Esophagus muscularis mucosa (tissue), 4 donors: ENCODE measurements at places on chromosomes 13 and 19.

DNA sequence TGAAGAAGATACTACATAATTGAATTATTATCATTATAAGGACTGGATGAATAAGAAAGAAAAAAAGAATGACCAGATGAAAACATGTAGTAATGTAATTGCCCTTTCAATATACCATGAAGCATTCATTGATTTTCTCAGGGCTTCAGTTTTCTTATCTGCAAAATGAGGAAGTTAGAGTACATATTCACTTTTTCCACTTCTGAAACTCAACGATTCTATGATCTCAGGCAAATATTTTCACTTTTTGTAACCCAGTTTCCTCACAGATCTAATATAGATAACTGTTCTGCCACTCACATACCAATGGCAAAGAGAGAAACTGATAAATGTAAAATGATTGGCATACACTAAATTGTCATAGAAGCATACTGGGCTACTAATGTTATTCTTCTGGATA is 856.6 kb upstream of the KLHL1 start:
- no peak for DNase-seq

DNA sequence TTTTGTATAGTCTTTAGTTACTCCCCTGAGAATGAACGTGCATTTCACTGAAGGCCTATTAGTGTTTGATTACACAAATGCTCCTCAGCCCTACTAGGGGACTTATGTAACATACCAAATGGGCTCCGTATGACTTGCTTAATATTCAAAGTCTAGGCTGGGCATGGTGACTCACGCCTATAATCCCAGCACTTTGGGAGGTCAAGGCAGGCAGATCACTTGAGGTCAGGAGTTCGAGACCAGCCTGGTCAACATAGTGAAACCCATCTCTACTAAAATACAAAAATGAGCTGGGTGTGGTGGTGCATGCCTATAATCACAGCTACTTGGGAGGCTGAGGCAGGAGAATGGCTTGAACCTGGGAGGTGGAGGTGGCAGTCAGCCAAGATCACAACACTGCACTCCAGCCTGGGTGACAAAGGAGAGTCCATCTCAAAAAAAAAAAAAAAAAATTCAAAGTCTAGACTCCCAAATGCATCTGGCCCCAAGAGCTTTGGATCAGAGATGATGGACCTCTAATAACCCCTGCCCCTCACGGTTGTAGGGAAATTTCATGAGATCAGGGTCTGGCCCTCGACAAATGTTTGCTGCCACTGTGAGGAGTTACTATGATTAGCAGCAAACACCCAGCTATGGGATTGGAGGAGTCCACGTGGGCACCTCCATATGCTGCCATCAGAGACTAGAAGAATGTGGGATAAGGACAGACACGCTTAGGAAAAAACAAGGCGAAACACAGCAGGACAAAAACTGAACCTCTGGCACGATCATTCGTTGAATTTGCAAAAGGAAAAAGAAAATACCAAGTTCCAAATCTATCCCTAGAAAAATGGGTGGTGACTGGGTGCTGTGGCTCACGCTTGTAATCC is 4.6 kb downstream of the FBXO17 start:
- no peak for DNase-seq

- DNase-seq, result no peak
These were observed at the start of gene KCNJ14 for GRCh38 chr19:48455171-48455907. Gene KCNJ14 (plus strand): TSS chr19:48455574. CDS start chr19:48461725, 6,151 bp downstream.

DNA sequence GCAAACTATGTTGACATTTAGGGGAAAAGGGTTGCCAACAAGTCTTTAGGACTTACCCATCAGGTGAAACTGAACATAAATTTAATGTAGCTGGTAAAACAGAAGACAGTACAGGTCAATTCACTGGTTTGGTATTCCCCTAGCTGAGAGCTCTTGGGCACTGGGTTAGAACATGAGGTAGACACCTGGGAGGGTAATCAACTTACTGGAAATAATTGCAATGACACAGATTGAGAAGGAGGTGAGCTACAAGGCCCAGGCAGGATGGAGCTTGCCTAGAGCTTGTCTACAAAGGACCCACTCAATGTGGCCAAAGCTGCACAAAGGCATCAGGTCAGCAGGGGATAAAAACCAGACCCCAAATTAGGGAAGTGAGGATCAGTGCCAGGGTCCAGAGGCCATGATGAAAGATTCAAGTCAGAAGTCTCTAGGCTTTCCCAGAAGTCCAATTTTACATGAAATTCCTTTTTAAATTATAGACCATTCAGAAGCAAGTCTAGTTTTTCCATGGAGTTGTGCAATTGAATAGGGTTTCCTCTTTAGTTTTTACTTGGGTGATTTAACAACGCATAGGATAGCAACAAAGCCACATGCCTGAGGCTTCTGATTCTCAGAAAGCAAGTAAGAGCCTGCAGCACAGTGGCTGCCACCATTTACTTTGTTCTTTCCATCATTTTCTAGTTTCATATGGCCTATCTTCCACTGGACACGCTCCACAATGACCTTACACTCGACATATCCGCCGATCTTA is 194.0 kb downstream of the NDFIP2 start:
- DNase-seq, result no peak

DNA sequence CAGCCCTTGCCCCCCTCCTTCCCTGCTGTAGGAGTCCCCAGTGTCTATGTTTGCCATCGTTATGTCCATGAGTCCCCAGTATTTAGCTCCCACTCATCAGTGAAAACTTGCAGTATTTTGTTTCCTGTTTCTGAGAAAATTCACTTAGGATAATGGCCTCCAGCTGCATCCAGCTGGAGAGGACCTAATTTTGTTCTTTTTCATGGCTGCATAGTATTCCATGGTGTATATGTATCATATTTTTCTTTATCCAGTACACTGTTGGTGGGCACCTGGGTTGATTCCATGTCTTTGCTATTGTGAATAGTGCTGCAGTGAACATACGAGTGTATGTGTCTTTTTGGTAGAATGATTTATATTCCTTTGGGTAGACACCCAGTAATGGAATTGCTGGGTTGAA is 18.0 kb upstream of the POP4 start:
- no peak for DNase-seq

- no peak for DNase-seq
These were observed 793.4 kb downstream of the LIG4 start for GRCh38 chr13:107421951-107422350.

- no peak for DNase-seq
These were observed 47.2 kb downstream of the LYL1 start for GRCh38 chr19:13055213-13056051.

DNA sequence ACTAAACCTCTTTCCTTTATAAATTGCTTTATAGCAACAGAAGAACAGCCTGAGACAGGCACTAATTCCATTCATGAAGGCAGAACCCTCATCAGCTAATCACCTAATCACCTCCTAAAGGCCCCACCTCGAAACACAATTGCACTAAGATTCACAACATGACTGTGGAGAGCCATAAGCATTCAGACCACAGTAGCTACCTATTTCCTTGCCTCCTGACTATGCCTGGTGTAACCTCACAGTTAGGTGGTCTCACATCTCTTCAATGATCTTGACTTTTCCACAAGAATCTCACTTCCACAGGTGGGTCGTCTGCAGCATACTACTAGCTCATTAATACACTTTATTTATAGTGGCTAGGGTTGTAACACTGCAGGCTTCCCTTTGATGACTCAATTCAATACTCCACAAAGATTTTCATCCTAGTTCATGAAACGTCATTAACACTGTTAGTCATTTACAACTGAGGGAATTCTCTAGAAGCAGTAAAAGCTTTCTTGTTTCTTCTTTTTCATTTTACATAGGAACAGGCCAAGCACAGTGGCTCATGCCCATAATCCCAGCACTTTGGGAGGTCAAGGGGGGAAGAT is 27.1 kb downstream of the STK24 start:
- no peak for DNase-seq

GRCh38 chr19:16921766-16922591 is 33.2 kb downstream of the F2RL3 start:
- DNase-seq, result no peak
